ENCODE measurements at places on chromosomes 6 and 20.

- peak; percentile 81 for DNase-seq
These were observed 23.9 kb downstream of the RPRD1B start for GRCh38 chr20:38057351-38057972.

DNA sequence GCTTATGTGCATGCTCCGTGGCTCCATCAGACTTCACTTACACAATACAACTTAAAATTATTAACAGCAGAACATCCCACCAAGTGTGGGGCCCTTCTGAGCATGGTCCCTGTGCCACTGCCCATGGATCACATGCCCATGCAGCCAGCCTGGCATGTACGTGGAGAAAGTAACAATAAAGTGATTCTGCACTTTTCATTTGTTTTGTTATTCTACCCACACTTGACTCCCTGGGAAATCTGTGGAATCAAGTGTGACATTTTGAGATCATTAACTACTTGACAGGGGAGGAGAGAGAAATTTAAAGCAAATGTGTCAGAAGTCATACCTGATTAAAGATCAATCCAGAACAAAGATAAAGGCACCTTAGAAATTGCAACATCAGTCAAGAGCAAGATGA, 112.0 kb downstream of the ISM1 start:
- DNase-seq = no peak

DNA sequence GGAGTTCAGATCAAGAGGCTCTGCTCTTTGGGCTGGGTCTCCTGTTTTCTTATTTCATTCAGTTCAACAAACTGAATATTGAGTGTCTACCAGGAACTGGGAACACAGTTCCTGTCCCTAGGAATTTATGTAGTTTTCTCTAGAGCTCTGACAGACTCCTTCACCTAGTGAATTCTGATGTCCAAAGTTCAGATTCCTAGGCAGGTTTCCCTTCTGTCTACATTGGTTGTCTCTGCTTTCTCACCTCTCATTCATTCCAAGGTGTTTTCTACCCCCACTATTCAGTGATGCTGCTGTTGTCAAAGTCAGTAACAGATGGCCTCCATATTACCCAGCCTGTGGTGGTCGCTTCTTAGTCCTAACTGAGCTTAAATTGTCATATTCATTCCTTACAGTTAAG, 4.4 kb downstream of the SMIM13 start:
- no peak for DNase-seq

GRCh38 chr20:57244627-57245214, 21.7 kb downstream of the BMP7 start:
- DNase-seq = no peak

DNA sequence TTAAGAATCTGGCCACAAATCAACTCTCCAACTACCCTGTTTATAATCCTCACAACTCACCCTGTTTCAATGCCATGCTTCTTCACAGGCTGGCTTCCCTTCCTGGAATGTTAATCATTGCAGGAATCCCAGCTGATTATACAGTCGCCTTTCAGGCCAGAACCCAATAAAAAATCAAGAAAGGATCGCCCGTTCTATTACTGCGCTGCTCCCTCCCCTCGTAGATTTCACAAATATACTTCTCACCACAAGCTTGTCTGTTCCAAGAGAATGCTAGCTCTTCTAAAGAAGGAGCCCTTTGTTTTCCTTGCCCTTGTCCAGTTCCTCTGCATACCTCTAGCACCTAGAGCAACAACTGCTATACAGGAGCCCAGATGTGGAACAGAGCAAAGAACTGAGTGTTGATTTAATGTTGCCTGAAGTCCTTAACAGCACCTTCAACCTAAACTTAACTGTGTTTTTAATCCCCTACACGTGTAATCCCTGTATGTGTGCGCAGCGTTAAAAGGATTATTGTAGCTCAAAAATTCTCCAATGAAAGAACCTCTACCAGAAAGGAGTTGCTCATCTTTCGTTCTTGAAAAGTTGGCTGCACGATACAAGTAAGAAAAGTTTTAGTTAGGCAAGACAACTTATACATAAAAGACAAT, 988 bp downstream of the ECHDC1 start:
- no peak for DNase-seq

DNA sequence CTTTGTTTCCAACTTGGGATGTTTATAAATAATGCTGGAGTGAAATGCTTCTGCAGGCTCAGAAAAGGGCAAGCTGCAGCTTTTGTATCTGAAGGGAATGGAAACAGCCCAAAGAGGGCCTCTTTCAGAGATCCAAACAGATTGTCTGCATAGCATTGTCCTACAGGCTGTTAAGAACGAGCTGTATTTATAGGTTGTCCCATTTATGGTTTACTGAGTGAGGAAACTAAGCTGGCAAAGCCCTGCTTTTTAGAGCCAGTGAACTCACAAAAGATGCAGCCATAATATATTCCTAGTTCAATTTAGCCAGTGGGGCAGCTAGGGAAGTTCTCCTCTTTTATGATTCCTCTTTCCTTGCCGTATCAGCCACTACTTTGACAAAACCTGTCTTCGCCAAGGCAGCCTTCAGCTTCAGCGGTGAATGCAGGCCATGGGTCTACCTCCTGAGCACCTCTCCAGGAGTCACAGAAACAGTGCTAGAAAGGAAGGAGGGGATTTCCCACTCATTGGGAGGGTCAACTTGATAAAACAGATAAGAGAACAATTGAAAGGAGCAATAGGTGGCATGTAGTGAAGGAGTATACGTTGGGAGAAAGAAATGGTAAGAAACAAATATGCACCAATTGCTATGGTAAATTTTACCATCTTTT, 15.0 kb downstream of the KIAA0319 start:
- no peak for DNase-seq

- no peak for DNase-seq
These were observed 220.2 kb upstream of the CEP162 start for GRCh38 chr6:84447651-84448050.

GRCh38 chr6:157831424-157832249, 8.6 kb downstream of the SNX9 start:
- no peak for DNase-seq

DNA sequence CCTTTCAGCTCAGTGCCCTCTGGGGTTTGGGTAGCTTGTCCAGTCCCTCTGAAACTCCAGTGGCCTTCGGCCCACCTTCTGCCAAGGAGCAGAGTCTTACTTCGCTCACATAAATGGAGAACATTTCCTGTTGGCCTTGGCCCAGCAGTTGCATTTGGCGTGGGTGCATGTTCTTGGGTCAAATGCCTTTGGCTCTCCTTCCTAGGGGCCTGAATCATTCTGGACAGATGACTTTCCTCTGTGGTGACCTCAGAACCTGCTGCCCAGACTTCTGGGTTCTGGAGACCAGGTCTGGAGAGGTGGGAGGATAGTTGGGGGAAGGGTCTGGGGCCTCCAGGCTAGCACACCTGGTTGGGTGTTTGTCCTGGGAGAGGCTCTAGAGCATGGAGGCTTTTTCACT, 29.3 kb downstream of the BCAS4 start:
- DNase-seq = no peak

DNA sequence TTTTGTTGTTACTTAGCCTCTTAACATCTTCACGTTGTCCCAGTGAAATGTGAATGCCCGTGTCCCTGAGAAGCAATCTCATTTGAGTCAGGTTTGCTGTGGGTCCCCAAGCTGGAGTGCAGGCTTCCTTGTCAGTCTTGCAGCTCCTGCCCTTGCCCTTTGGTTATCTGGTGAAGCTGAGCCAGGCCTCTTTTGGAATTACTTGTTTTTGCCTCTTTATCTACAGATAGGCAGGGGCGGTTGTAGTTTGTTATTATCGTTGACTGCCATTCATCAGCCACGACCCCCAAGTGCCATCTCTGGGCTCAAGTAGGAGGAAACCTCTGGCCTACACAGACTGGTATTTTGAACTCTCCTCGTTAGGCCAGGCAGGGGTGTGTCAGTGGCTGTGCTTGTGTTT, 2.2 kb downstream of the TMEM14C start:
- no peak for DNase-seq

- no peak for DNase-seq
These were observed 14.4 kb downstream of the NT5E start for GRCh38 chr6:85464260-85464644.
